ENCODE measurements at places on chromosomes 2 and 18. TPM values are rescaled to one million over a fixed set of nuclear protein-coding genes. Genes with fewer than 3 reads are reported as not detected.

GATA6 gene
- total RNA-seq, result 2.6 TPM

SCYGR4 gene
- not detected for total RNA-seq

SFT2D3 gene
- 6.9 TPM for total RNA-seq

PCARE gene
- not detected for total RNA-seq

C2orf78 gene
- not detected for total RNA-seq

STAMBP gene
- total RNA-seq, result 49.8 TPM

GAREM2 gene
- total RNA-seq, result 5.0 TPM

ST8SIA3 gene
- not detected for total RNA-seq

MOGAT1 gene
- total RNA-seq, result not detected

MDH1B gene
- 1.6 TPM for total RNA-seq

HNMT gene
- 0.53 TPM for total RNA-seq

ANKRD30BL gene
- total RNA-seq, result not detected

CDH7 gene
- total RNA-seq, result 0.02 TPM

APLF gene
- 0.54 TPM for total RNA-seq

GREB1 gene
- total RNA-seq, result 2.8 TPM

CDKL4 gene
- not detected for total RNA-seq

BOLL gene
- total RNA-seq, result not detected

All from A549 treated with CORT108297 at 1 μM for 4 hours (cell line).